ENCODE measurements at places on chromosomes 13 and 19. TPM values are rescaled to one million over a fixed set of nuclear protein-coding genes. Genes with fewer than 3 reads are reported as not detected.

DNA sequence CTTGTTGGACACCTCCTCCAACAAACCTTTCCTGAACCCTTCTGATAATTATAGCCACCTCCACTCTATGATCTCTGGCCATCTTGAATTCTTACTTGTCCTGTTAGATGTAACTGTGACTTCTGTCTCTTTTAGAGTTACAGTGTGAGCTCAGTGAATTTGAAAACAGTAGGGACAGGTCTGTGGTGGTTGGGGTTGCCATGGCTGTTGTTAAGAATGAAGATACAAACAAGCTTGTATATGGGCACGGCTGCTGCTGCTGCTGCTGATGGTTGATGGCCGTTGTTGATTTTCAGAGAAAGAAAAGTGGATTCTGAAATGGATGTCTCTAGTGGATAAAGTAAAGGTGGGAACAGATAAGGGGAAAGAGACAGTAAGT lies 101.5 kb downstream of the STARD13 start:
- no peak for DNase-seq

DNA sequence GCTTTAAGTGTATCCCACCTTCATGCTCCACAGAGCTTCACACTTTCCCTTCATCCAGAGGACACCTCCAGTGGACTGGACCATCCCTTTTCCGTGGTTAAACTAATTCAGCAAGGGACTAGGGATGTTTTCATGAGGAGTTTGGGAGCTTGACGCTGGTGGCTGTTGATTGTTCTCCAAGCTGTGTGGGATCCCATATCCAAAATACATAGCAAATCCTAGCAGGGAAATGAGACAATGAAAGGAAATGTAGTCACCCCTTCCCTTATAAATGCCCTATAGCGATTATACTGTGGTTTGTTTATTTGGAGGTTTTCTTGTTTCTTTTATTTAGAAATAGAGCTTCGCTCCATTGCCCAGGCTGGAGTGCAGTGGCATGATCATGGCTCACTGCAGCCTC lies 31.6 kb upstream of the DPRX start:
- no peak for DNase-seq

DNA sequence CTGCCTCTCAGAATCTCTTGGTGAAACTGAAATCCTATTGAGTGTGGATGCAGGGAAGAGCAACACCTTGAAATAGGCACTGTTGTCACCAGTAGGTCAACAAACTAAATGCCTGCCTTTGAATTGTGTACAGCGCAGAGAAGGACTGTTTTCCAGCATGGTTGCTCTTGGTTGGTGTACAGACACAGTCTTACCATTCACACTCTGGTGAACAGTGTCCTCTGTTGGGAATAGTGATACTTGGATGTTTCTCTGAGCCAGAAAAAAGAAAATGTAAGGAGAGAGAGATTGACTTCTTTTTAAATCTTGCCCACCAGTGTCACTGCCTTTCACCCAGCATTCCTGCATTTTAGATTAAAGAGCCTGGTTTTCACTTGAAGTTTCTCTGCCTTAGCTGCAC lies 179.7 kb downstream of the STK24 start:
- no peak for DNase-seq

GRCh38 chr19:10692673-10693264 lies 8.5 kb upstream of the QTRT1 start:
- DNase-seq = no peak

- peak; percentile 77 for DNase-seq
Observed at GRCh38 chr13:77184455-77184854, 142.4 kb downstream of the MYCBP2 start.

GRCh38 chr19:49677901-49678674 lies 1.0 kb downstream of the PRMT1 start:
- DNase-seq = peak; percentile 89

DNA sequence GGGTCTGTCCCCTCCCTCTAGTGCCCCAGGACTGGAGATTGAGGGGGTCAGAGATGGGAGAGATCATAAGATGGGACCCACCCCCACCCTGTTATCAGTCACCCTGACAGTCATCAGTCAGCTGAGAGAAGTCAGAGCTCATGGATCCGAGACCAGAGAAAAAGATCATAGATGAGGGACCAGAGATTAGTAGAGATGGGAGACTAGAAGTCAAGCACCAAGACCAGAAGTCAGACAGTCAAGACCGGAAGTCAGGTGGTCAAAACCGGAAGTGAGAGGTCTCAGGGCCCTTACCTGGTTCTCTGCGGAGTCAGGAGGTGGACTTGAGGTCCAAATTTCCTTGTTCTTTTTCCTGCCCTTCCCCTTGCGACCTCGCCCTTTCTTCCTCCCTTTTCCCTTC lies 7.0 kb downstream of the COL5A3 start:
- DNase-seq = no peak

DNA sequence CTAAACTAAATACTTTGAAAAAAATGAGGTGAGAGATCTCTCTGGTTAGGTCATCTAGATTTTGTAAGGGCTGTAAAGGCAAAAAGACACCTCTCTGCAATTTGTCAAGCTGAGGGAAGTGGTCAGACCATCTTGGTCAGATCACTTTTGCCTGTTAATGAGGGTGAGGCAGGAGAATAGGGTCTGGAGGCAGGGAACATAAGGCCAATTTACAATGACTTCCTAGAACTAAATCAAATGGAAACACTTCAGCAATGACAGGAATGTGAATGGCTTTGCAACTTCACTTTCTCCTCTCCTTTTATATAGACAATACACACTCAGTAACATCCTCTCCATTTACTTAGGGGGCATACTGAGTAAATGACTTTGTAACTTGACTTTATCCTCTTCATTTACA lies 1653.4 kb downstream of the SLITRK5 start:
- no peak for DNase-seq

- DNase-seq = peak; percentile 22
Observed at GRCh38 chr19:1794424-1795172, 17.5 kb downstream of the ATP8B3 start.

- DNase-seq = no peak
Observed at GRCh38 chr19:40280608-40281221, 4.4 kb downstream of the AKT2 start.

GRCh38 chr13:48979892-48980291 lies 4.2 kb downstream of the FNDC3A start:
- DNase-seq = no peak

DNA sequence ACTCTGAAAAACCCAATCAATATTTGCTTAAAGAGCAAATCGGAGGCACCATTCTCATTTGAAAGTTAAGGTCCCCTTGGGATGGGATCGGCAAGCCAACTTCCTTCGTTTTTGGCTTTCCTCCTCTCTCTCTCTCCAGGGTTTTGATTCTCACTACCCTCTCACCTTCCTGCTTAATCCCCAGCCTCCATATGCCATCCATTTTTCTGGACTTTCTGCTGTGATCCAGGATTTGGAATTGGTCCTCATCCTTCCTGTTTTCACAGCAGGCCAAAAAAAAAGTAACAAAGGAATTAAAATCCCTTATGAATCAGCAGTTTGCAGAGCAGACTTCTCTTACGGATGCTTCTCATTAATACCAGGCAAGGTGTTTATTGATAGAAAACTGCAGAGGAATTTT lies 283.1 kb upstream of the TMTC4 start:
- DNase-seq = no peak

GRCh38 chr13:77548095-77548494 lies 12.6 kb downstream of the SCEL start:
- no peak for DNase-seq

DNA sequence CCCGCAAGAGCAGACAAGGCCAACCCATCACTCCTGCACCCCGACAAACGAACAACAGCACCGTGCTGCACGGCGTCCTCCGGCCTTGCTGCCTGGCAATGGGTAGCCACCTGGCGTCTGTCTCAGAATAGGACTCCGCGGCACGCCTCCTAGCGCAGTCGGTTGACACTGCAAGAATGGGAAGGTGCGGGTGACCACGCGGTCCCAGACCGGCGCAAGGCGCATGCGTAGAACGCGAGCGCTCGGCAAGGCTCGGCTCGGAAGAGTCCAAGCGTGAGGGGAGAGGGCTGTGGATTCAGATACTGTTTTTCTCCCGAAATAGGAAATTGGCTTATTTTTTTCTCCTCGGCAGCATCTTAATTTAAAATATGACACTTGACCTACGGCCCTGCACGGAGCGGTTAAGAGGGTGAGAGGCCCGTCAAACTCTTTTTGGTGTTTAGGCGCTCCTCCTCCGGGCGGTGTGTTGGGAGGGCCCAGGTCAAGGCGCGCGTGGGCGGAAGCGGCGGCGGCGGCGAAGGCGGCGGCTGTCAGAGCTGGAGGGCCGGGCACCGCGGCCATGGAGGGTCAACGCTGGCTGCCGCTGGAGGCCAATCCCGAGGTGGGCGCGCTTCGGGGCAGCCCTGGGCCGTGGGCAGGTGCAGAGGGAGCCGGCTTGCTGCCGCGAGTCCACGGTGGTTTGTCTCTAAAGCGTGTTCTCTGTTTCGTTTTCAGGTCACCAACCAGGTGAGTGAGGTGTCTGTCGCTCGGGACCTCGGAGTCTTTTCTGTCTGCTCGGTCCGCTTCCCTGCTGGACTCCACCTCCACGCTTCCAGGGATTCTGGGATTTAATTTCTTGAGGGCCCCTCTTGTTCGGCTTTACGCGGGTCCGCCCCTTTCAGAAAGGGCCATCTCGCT lies at the start of gene UCHL3:
Gene UCHL3, plus strand, starts transcription at position 530 of the 897 bp plus-strand sequence. Its CDS starts 30 bp downstream, at position 560.
- peak; percentile 98 for DNase-seq

GRCh38 chr13:76792731-76793347 lies 93.4 kb downstream of the KCTD12 start:
- DNase-seq = no peak

DNA sequence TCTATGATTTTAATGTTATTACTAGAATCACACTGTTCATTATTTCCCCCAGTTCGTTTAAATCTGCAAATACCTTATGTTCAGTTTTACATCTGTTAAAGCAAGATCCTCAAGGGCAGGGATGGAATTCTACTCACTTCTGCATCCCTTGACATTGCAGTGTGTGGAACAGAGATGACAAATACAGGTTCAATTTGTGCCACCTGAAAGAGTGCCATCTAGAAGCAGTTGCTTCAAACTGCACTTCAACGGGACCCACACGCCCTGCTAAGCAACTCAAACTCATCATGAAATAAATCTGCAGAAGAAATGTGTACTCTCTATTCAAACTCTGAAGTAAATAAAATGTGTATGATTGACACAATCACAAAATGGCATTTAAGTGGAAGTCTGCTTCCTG lies 44.5 kb downstream of the RUBCNL start:
- DNase-seq = no peak

DNA sequence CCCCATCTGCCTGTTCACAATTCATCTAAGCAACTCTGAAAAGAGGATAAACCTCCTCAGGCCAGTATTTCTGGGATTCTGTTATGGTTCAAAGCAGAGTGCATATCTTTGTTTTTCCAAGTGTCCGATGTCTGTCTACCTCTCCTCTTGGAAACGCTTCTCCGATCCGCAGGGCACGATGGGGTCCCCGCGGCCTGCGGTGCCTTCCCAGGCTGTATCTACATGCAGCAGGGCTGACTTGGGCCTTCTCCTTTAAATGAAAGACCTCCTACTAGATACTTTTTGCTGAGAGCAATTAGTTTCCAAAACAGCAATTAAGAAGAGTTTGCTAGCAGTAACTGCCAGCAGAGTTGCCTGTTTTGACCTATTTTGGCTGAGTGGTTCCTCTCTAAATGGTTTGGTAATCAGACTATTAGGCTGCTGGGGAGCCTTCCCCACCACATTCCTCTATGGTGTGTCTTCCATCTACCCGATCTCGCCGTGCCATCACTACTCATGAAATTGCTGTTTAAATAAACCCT lies 23.5 kb downstream of the COL4A2 start:
- DNase-seq = no peak

GRCh38 chr13:60379837-60380565 lies 17.0 kb upstream of the TDRD3 start:
- DNase-seq = no peak

GRCh38 chr13:26007261-26008125 lies 44.3 kb downstream of the SHISA2 start:
- DNase-seq = no peak

DNA sequence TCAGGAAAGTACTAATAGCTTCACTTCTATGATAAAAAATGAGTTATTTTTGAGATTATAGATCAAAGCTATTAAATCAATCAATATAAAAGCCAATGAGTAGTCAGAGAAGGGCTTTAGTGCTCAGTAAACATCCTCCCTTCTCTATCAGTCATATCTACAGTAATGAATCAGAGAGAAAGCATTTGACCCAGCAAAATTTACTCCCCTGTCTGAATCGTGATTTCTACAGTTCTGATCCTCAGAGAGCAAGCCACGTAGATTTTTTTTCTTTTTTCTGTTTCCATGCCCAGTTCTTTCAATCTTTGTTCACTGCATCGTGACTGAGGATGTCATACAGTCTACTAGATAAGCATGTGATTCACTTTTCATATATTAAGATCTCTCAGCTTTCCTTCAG lies 16.2 kb upstream of the MBNL2 start:
- no peak for DNase-seq

DNA sequence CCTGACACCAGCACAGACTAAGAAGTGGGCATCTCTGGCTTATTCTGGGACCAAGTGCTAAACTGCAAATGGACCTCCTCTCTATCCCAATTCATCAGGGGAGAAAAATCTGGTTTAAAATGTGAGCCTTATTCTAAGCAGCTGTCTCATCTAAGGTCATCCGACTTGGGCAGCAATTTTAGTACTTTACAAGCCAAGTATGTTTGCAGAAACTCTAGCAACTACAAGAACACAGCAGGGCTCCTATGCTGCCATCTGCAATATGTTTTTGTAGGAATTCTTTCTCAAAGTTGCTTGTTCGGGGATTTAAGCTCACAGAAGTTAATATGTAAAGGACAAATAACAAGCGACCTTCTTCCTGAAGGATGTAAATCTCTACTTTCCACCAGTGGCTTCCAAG lies 113.1 kb downstream of the FOXO1 start:
- no peak for DNase-seq

GRCh38 chr19:18085702-18086457 lies 854 bp downstream of the IL12RB1 start:
- DNase-seq = peak; percentile 28

DNA sequence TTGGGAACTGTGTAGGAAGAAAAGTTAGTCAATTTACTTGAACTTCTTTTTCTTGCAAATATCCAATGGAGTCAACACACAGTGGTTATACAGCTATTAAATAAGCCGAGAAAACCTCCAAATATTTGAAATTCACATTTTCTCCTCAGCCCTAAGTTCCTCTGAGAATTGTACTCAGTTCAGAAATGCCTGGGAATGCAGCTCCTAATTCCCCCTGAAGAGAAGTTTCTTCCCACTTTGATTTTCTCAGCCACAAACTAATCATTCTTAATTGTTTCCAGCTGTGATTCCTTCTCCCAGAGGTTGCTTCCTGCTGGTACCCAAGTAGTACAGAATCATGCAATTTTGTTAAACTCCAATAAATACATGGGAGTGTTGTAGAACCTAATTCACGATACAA lies 246.1 kb upstream of the MIR17HG start:
- DNase-seq = no peak

DNA sequence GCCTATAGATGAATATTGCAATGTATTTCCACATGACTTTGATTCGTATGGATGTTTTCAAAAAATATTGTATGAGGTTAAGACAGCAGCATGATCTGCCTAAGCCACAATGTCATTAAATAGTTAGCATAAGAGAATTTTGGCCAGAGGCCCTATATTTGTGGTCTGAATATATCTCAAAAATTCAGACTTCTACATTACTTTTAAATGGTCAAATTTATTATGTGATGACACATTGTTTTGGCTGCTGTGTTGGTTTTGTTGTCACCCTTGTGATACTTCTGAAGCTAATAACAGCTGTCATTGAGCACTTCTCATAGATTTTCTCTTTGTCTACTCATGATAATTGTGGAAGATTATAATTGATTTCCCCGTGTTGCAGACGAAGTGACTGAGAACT lies 288.2 kb downstream of the MYO16 start:
- DNase-seq = no peak

NLRP5 gene
- not detected for total RNA-seq

BRSK1 gene
- 3.3 TPM for total RNA-seq

SBSN gene
- not detected for total RNA-seq

CEACAM6 gene
- not detected for total RNA-seq

DAND5 gene
- 0.12 TPM for total RNA-seq

LHB gene
- total RNA-seq = 0.48 TPM

CCDC97 gene
- 23.4 TPM for total RNA-seq

All from activated CD4-positive, alpha-beta memory T cell treated with anti-CD3 and anti-CD28 coated beads for 36 hours (primary cell).